ENCODE measurements at places on chromosomes 2 and 18.

GRCh38 chr2:49532702-49533101 lies 378.4 kb upstream of the FSHR start:
- no peak for DNase-seq

- peak; percentile 72 for DNase-seq
Observed at GRCh38 chr2:236642584-236643291, 73.1 kb downstream of the ACKR3 start.

- no peak for DNase-seq
Observed at GRCh38 chr2:70965506-70965905, 12.9 kb upstream of the ANKRD53 start.

- peak; percentile 5 for DNase-seq
Observed at GRCh38 chr2:241011751-241012510, 13.5 kb downstream of the SNED1 start.

DNA sequence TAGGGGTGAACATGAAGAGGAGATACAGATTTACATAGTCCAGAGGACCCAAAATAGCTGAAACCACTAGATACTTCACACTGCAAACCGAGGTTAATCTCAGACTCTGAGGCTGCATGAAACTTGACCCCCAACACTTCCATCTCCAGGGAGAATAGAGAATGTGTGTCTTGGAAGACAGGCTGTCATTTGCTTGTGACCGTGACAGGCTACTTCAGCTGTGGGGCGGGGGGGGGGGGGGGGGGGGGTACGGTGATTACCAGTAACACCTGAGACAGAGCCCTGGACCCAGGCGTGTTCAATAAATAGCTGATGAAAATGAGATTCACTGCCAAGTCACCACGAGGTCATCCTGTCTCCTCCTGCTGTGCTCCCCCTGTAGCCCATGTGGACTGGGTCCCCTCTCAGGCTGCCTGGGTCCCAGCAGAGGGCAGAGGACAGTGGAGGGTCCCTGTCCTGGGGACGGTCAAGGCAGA lies 5.7 kb upstream of the KLHL29 start:
- no peak for DNase-seq

- peak; percentile 5 for DNase-seq
Observed at GRCh38 chr18:25164848-25165811, 186.8 kb downstream of the ZNF521 start.

- no peak for DNase-seq
Observed at GRCh38 chr18:21703241-21703820, 1.2 kb downstream of the ABHD3 start.

DNA sequence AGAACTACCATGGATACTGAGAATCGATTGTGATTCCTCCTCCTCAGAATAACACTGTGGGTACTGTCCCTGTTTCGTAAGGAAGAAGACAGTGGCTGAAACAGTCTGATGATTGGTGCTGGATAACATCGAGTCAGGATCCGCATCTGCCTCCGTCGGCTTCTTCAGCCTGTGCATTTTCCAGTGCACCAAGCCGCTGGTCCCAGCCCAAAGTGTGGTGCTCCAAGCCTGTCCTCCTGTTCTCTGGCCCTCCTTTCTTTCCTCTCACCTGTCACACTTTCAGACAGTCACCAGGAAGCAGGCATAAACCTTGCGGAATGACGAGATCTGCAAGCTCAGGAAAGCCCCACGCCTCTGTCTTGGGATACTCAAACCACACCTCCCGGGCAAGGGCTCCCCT lies 30.6 kb downstream of the PTGR3 start:
- DNase-seq, result no peak

DNA sequence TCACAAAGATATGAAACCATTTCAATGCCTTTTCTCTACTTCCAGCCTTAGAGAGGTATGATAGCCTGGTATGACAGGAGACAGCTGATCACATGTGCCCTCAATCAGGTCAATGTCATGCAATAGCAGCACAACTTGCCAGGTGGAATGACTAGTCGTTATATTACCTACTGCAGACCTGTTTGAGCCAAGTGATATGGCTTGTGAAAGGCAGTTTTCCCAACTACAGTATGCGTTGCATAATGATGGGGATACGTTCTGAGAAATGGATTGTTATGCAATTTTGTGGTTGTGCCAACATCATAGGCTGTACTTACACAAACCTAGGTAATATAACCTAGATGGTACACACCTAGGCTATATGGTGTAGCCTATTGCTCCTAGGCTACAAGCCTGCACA lies 262.8 kb downstream of the ICOS start:
- DNase-seq, result no peak

- no peak for DNase-seq
Observed at GRCh38 chr18:41992066-41992465, 37.0 kb downstream of the PIK3C3 start.

- no peak for DNase-seq
Observed at GRCh38 chr2:236861944-236862343, 223.7 kb upstream of the COPS8 start.

GRCh38 chr2:39511605-39512433 lies 74.7 kb upstream of the MAP4K3 start:
- no peak for DNase-seq

- no peak for DNase-seq
Observed at GRCh38 chr2:231634412-231634811, 41.7 kb downstream of the TEX44 start.

DNA sequence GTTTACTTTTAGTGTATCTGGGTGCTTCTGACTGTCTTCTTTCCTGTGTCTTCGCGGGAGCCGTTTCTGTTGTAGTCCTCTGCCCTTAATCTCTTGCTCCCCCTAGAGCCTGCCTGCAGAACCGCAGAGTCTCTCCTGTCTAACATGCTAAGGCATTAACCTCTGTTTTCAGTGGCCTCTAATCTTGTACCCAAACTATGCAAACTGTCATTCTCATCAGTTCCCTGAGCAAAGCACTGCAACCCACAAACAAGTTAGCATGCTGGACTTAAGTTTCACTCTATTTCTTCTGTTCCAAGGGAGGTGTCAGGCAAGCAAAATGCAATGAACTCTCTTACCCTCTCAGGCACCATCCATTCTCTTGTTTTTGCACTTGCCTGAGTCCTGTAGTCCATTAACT lies 138.4 kb downstream of the OTX1 start:
- DNase-seq, result peak; percentile 61

DNA sequence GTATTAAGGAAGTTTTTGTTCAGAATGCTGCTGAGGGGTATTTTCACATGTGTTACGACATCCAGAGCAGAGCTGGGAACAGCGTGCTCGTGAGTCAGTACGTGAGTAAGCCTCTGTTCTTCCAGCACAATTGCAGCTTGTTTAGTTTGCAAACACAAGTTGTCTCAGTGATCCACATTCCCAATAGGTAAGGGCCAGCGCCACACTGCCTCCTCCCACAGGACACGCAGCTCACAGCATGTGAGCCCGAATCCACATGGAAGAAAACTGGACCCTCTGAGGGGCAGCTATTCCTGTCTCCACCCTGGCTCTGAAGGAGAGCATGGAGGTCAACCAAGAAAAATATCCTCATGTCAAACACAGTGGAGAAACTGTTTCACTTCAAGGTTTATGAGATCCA lies 173.9 kb upstream of the PID1 start:
- peak; percentile 4 for DNase-seq

GRCh38 chr2:226151157-226151556 lies 648.5 kb downstream of the IRS1 start:
- no peak for DNase-seq

- DNase-seq, result no peak
Observed at GRCh38 chr2:203446071-203446481, 89.0 kb downstream of the RAPH1 start.

- no peak for DNase-seq
Observed at GRCh38 chr18:28846958-28847357, 670.0 kb upstream of the CDH2 start.

GRCh38 chr2:36059691-36060090 lies 295.9 kb upstream of the CRIM1 start:
- DNase-seq, result no peak

DNA sequence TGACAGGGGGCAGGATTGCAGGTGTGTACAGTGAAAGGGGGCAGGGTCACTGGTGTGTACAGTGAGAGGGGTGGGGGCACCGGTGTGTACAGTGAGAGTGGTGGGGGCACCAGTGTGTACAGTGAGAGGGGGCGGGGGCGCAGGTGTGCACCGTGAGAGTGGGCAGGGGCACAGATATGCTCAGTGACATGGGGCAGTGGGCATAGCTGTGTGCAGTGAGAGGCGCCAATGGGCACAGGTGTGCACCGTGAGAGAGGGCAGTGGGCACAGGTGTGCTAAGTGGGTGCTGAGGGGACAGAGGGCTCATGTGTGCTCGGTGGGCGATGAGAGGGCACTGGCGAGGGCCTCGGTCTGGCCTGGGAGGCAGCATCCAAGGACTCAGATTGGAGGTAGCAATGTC lies 63.0 kb downstream of the GREB1 start:
- no peak for DNase-seq

GRCh38 chr2:45951025-45951727 lies 299.7 kb downstream of the PRKCE start:
- DNase-seq, result no peak

DNA sequence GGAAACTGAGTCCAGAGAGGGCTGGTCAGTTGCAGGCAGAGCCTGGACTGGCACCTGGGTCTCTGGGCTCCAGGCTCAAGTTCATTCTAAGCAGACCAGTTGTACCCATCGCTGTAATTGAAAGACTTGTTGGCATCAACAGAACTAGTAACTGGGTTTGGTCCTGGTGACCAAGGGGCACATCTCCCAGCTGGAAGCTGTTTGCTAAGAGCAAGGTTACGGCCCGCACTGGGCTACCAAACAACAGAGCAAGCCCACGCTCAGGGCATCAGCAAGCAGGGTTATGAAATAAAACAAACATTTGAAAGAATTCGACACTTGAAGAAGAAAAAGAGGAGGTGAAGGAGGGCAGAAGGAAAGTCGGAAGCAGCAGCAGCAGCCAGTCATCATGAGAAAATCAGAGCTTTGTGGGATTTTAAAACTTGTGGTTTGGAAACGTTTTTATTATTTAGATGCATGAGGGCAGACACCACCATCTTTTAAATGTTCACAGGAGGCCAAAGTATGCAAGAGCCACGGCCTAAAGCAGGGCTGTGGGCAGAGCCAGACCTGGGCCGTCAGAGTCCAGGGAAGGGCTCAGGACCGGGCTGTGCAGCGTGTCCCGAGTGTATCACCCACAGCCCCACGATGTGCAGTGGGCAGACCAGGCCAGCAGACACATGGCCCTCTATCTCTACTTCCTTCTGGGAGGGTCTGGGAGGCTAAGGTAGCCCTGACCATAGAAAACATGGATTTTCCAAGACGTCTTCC lies 220.3 kb downstream of the BCL2 start:
- no peak for DNase-seq

GRCh38 chr2:232502911-232503808 lies 15.5 kb upstream of the ECEL1 start:
- DNase-seq, result peak; percentile 64

- no peak for DNase-seq
Observed at GRCh38 chr2:161103451-161103831, 56.8 kb upstream of the TANK start.

DNA sequence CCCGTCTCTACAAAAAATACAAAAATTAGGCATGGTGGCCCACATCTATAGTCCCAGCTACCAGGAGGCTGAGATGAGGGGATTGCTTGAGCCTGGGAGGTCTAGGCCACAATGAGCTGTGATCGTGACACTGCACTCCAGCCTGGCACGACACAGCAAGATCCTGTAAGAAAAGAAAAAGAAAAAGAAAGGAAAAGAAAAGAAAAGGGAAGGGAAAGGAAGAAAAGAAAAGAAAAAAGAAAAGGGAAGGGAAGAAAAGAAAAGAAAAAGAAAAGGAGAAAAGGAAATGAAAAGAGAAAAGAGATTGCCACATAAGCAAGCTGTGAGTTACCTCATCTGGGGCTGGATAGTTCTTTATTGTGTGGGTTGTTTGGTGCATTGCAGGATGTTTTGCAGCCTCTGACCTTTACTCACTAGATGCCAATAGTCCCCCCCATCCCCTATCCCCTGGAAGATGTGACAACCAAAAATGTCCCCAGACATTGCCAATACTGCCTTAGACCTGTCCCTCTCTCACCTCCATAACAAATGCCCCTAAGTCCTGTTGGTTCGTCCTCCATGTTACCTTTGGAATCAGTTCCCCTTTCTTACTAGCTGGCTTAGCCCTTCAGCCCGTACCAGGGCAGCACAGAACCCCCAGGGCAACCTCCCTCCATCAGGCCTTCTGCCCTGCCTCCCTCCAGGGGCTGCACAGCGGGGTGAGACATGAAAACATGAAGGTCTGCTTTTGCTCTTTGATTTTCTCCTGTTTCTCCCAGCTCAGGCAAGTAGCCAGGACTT lies 8.9 kb downstream of the ASPRV1 start:
- DNase-seq, result no peak

- no peak for DNase-seq
Observed at GRCh38 chr18:62848946-62849345, 133.6 kb downstream of the PHLPP1 start.

GRCh38 chr2:238493411-238493810 lies 66.7 kb downstream of the ASB1 start:
- no peak for DNase-seq

GRCh38 chr2:43444989-43445645 lies 150.7 kb downstream of the THADA start:
- DNase-seq, result peak; percentile 25

GRCh38 chr2:204177251-204177976 lies 240.9 kb downstream of the ICOS start:
- no peak for DNase-seq

DNA sequence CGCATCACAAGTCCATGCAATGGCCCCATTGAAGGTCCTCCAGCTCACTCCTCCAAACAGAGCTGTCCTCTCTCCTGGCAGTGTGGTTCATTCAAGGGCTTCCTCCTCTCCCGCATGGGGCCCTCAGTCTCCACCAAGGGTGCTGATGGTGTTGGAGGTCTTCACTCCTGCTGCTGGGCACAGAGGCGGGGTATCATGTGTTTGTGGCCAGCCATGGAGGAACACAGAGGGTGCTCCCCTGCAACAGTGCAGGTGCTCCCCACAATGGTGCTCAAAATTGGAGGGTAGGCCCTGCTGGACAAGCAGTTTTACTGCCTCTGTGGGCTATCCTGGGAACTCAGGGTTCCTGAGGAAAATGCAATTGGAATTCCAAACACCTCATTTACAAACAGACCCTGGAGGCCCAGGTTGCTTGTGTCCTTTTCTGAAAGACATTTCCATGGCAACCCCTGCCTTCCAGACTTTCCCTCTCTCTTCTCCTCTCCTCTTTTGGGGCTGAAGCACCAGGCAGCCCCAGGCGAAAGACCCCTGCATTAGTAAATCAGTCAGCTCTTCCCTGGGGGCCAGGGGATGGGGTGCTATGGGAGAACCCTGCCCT lies 256.0 kb downstream of the HAUS1 start:
- DNase-seq, result peak; percentile 64

- DNase-seq, result no peak
Observed at GRCh38 chr2:157898591-157898996, 22.5 kb upstream of the ACVR1 start.

GRCh38 chr2:230910546-230911177 lies 14.4 kb downstream of the GPR55 start:
- DNase-seq, result no peak
